PC-3 (cell line): ENCODE measurements at places on chromosomes 5 and 9.

- no peaks in the 10 kb centered on the region for H3K36me3 ChIP-seq
- peaks cover 26% of the 10 kb centered on the region for H3K4me1 ChIP-seq
- H3K27me3 ChIP-seq: no peaks in the 10 kb centered on the region
- peak overlapping the region; percentile 39 for H3K27ac ChIP-seq
- DNase-seq: no peak
- H3K4me3 ChIP-seq: no peak overlapping the region
These were observed 147.7 kb upstream of the SLC1A3 start for GRCh38 chr5:36458746-36459145.

DNA sequence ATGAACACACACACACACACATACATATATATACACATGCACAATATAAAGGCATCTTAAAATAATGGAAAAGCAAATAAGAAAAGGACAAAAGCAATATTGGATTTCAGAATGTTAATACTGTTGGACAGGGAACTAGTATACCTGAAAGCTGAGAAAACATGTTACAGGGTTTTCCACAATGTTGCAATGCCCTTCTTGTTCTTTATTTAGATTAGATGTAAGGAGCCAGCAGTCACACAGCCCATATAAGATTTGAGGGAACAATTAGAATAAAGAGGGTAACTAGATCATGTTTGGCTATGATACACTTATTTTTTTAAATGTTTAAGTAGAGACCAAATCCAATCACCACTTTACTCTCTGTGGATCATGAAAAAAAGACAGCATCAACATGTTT, 61.7 kb downstream of the SH3TC2 start:
- no peaks in the 10 kb centered on the region for H3K27me3 ChIP-seq
- H3K27ac ChIP-seq: peak overlapping the region; percentile 79
- DNase-seq: peak; percentile 43

GRCh38 chr9:134268747-134269146, 57.5 kb upstream of the RXRA start:
- no peak overlapping the region for H3K4me3 ChIP-seq
- no peaks in the 10 kb centered on the region for H3K36me3 ChIP-seq
- no peak for DNase-seq
- H3K4me1 ChIP-seq: no peaks in the 10 kb centered on the region

DNA sequence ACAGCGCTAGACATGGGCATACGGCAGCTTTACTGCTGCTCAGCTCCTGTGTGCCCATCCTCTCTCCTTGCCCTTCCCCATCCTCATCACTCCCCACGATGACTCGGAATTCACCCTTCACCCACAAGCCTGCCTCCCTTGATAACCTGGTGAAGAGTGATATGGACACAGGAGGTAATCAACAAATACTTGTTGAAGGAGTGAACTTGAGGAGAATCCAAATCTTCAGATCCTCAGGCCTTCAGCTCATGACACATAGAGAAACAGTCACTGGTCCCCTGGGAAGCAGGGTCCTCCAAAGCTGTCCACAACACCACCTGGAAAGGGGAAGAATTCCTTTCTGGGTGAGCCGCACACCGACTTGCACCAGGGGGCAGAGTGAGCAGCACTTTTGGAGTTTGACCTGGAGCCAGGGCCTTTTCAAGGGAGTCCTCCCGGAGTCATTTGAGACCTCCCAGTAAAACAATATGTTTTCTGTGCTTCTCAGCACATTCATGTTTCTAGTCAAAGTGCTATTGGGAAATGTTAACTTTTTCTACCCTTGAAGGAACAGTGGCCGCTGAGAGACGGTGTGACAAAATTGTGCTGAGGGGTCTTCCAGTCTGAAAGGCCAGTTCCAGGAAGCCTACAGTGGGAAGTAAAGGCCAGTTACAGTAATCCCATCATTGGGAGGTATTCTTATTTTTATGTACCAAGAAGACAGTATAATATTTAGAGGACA, 332.3 kb downstream of the CWC27 start:
- H3K4me3 ChIP-seq: no peak overlapping the region
- no peaks in the 10 kb centered on the region for H3K36me3 ChIP-seq
- peak; percentile 61 for DNase-seq
- H3K27ac ChIP-seq: no peak overlapping the region
- H3K4me1 ChIP-seq: peaks cover 5% of the 10 kb centered on the region; the same call in 1 of the 2 replicates
- H3K27me3 ChIP-seq: no peaks in the 10 kb centered on the region

DNA sequence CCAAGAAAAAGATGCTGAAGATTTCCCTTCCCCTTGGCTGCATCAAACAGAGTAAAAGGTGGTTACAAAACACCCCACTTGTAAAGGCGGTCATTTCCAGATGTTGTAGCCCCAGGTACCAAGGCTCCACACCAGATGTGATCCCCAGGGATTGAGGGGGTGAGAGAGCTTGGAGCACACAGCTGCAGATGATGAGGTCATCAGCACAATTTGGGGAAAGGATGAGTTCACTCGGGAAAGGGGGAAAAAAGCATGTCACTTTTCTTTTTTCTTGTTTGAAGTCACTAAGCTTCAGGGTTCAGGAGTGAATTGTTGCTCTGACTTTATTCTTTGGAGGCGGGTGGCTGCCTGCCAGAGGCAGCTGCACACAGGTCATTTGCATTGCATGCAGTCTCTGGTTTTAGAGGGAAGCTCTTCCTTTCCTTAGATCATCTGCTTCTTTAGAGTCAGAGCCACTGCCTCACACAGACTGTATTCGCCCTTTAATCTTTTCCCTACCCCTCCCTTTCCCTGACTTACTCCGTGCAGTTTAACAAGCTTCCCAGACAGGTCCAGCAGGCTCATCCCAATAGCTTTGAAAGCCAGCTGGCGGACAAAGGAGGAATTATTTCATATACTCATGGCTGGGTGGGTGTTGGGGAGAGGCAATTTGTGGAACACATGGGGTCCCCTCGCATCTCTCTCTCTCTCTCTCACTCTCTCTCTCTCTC, 409.3 kb upstream of the SLC24A2 start:
- no peak overlapping the region for H3K4me3 ChIP-seq
- peak; percentile 65 for DNase-seq
- peaks cover 6% of the 10 kb centered on the region; the same call in 1 of the 2 replicates for H3K4me1 ChIP-seq

DNA sequence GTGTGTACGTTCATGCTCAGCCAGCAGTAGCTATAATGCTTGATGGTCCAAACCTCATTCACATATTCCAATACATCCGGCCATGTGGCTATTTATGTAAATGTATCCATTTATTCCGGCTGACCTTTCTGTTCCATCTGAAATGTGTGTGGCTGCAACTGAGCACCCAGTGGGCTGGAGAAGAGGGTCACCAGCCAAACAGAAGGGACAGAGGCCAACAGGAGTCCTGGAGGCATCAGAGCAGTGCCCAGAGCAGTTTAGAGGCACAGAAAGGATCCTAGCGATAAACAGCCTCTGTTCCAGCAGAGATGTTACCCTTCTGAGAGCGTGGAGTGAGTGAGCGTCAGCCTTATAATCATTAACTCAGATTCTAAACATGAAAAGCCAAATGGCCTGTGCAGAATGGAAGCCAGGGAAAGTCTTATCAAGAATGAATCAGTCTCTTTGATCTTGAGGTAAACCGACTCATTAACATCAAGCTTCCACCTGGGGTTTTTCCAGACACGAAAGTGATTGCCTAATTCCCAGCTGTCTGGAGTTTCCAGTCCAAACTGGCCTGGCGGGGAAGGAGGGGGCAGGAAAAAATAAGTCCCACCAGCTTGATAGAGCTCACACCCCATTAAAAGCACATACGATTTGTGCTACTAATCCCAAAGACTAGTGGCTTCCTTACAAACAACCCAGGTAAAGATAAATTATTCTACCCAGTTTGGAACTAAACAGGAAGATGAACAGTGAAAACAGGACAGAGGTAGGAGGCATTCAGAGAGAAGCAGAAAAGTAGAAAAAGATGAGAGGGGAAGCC, 55.7 kb downstream of the SUSD1 start:
- no peak for DNase-seq
- no peaks in the 10 kb centered on the region for H3K27me3 ChIP-seq
- H3K27ac ChIP-seq: no peak overlapping the region
- no peaks in the 10 kb centered on the region for H3K36me3 ChIP-seq
- H3K4me1 ChIP-seq: peaks cover 7% of the 10 kb centered on the region; the same call in 1 of the 2 replicates

DNA sequence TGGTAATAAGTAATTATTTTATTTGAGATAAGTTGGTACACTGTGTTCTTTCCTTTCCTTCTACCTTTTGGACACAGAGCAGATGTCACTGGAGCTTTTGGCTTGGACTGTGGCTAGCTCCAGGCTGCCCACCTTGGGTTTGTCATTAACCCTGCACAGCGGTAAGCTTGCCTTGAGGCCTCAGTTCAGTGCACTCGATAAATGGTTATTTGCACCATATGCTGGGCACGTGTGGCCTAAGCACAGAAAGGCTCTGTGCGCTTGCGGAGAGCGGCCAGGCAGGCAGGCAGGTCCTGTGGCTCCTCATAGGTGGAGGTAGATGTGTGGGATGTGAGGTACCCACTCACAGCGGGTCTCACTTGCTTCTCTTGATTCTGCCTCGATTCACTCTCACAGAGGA, 30.0 kb upstream of the TENT4A start:
- H3K4me1 ChIP-seq: no peaks in the 10 kb centered on the region
- no peaks in the 10 kb centered on the region for H3K36me3 ChIP-seq
- H3K27ac ChIP-seq: no peak overlapping the region
- no peak overlapping the region for H3K4me3 ChIP-seq

DNA sequence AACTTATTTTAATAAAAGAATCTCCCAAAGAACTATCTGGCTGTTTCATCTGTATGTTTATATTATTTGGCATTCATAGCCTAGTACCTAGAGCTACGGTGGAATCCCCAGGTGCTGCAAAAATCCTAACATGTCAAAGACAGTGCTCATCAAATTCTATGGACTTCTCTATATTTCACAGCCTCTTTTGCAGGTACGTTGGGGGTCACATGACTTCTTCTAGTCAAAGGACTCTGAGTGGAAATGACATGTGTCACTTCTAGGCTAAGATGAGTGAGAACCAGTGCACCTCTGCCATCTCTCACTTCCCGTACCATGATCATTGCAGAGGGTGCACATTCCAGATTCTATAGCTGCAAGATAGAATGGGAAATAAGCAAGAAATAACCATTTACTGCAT, 72.5 kb upstream of the PTGER4 start:
- no peaks in the 10 kb centered on the region for H3K27me3 ChIP-seq
- DNase-seq: no peak
- peaks cover 9% of the 10 kb centered on the region; the same call in 1 of the 2 replicates for H3K4me1 ChIP-seq
- H3K4me3 ChIP-seq: no peak overlapping the region

DNA sequence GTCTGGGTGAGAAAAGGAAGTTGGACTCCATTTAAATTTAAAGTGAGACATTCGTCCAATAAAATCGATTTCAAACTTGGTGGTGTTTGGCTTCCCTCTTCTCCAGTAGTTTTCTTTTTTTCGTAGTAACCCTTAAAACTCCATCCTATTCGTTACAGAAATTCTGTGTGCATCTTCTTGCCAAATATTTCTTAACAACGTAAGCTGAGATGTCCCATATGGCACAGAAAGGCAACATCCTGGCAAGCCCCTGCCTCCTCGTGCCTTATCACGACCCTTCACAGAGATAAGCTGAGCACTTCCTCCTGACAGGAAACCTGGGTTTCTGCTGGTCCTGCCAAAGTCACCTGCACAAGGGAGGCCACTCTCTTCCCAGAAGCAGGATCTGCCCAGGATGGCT, 11.8 kb upstream of the ADAMTS2 start:
- no peak for DNase-seq
- H3K4me1 ChIP-seq: no peaks in the 10 kb centered on the region
- no peaks in the 10 kb centered on the region for H3K36me3 ChIP-seq
- no peak overlapping the region for H3K4me3 ChIP-seq
- peaks cover 4% of the 10 kb centered on the region; the same call in 1 of the 2 replicates for H3K27me3 ChIP-seq

GRCh38 chr9:135300346-135301141, 179.0 kb upstream of the PPP1R26 start:
- peaks cover 80% of the 10 kb centered on the region for H3K27me3 ChIP-seq
- H3K4me3 ChIP-seq: no peak overlapping the region
- no peaks in the 10 kb centered on the region for H3K4me1 ChIP-seq
- DNase-seq: no peak
- H3K36me3 ChIP-seq: no peaks in the 10 kb centered on the region
- H3K27ac ChIP-seq: no peak overlapping the region

GRCh38 chr5:51385216-51385615, 2.0 kb downstream of the ISL1 start:
- no peaks in the 10 kb centered on the region for H3K36me3 ChIP-seq
- H3K4me3 ChIP-seq: peak overlapping the region; percentile 86
- H3K27me3 ChIP-seq: no peaks in the 10 kb centered on the region
- DNase-seq: no peak

DNA sequence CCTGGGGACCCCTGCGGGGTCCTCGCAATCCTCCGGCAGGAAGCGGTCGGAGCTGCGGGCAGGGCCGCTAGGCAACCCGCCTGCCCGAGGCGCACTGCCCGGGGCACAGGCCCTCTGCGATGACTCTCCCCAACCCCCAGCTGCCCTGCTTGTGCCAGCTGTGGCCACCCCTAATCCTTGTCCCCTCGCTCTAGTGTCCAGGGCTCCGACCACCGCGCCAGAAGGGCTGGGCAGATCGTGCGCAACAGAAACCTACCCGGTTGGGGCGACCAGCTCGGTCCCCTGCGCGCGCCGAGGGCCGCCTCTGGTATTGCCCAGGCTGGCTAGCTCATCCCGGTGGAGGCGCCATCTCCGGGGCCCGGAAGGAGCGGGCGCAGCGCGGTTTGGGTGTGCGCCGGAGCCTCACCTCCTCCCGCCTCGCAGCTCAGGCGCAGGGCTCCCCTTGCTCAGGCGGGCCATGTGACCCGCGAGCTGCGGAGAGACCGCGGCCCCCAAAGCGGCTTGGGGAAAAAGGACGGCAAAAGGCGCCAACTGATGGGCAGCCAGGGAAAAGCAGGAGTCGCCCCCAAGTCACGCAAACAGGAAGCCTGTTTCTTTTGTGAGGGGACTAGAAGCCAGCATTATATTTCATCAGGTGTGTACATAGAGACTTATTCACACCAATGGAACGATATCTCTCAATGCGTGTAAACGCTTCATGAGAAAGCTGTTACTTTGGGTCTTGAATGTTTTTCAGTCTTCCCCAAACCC, 46.8 kb upstream of the RNF20 start:
- H3K36me3 ChIP-seq: no peaks in the 10 kb centered on the region
- no peaks in the 10 kb centered on the region for H3K4me1 ChIP-seq
- no peak overlapping the region for H3K27ac ChIP-seq
- H3K4me3 ChIP-seq: no peak overlapping the region
- DNase-seq: no peak
- no peaks in the 10 kb centered on the region for H3K27me3 ChIP-seq

DNA sequence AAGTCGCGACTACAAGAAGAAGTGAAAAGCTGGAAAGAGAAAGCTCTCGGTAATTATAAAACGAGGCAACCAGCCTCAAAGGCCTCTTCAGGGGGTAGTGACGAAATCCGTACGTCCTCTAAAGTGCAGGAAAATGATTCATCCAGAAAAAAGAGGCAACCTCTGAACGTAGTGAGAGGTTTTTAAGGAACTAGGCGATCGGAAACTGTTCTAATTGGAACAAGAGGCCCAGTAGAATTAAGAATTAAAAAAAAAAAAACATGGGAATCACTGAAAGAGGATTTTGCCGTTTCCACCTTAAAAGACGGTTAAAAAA, 1.0 kb downstream of the CSNK1A1 start:
- peak overlapping the region; percentile 85 for H3K27ac ChIP-seq
- H3K4me1 ChIP-seq: peaks cover 46% of the 10 kb centered on the region
- no peaks in the 10 kb centered on the region for H3K27me3 ChIP-seq
- peak; percentile 51 for DNase-seq
